ENCODE measurements at places on chromosomes 3 and 15.

- H3K27me3 ChIP-seq, result no peaks in the 10 kb centered on the region
- no peak for DNase-seq
- H3K4me3 ChIP-seq, result no peak overlapping the region
These were observed 279.0 kb downstream of the CTNNB1 start for GRCh38 chr3:41478278-41478677.

GRCh38 chr3:126996905-126997304 lies 14.0 kb downstream of the PLXNA1 start:
- DNase-seq, result no peak
- no peak overlapping the region for H3K27ac ChIP-seq
- no peaks in the 10 kb centered on the region for H3K27me3 ChIP-seq
- H3K4me3 ChIP-seq, result no peak overlapping the region
- peaks cover 3% of the 10 kb centered on the region for H3K36me3 ChIP-seq

DNA sequence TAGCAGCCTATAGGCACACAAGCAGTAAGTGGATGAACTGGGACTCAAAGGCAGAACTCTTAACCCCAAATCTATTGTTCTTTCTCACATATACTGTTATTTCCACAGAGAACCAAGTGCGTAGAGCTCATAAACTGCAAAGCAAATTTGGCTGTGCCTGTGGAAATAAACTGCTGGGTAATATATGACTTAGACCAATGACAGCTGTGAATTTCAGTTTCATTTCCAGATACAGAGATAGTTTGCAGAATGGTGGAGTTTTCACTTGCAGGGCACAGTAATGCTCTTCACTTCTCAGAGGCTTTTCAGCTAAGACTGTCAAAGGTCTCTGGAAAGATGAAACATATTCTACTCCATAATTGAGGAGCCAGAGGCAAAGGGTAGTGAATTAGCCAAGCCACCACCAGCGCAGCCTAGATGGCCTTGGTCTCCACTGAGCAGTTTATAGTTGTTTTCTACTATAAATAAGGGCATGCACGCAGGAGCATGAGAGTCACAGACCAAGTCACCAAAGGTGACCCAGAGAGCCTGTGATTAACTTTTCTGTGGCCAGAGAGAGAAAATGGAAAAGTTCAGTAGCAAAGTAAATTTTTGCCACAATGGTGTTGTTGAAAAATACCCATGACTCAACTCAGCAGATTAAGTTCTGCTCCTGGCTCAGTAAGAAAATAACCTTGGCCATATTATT lies 180.7 kb upstream of the GRM7 start:
- H3K4me1 ChIP-seq, result no peaks in the 10 kb centered on the region
- DNase-seq, result no peak
- H3K27ac ChIP-seq, result no peak overlapping the region
- H3K36me3 ChIP-seq, result no peaks in the 10 kb centered on the region

DNA sequence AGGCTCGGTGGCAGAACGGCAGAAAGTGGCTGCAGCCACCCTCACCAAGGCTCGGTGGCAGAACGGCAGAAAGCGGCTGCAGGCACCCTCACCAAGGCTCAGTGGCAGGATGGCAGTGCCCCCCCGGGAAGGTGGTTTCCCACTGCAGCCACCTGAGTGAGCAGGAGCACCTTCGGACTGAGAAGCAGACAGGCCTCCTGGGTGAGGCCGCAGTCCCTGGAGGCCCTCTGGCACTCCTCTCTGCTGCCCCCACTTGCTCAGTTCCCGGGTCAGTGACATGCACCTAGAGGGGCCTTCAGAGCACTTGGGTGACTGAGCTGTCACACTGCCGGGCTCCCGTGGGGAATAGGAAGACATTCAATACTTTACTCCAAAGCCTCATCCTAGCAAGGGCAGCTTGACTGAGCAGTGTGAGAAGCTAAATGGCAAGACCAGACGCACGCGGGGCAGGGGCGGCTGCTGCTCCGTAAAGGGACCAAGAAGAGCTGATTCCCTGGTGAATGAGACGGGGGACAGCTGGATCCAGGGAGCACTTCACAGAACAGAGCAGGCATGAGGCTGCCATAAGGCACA lies 62.7 kb downstream of the PCSK6 start:
- peaks cover 3% of the 10 kb centered on the region for H3K27me3 ChIP-seq
- no peaks in the 10 kb centered on the region for H3K36me3 ChIP-seq
- no peak overlapping the region for H3K4me3 ChIP-seq
- no peak for DNase-seq

DNA sequence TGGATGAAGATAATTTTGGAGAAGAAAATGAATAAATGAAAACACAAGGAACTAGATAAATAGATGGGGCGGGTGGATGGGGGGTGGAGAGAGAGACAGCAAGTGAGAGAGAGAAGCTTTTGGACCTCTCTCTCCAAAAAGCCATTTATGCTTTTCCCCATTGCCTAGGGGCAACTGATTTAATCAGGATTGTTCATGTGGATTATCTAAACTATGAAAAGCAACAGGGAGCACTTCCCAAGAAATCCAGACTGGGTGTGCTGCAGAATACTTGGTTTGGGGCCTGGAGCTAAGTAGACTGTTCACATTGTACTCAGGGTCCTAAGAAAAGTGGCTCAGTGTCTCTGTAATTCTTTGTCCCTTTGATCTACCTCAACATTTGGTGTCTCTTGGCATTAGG lies 367.0 kb downstream of the TIGIT start:
- no peak for DNase-seq
- no peaks in the 10 kb centered on the region for H3K27me3 ChIP-seq
- no peaks in the 10 kb centered on the region for H3K4me1 ChIP-seq
- no peak overlapping the region for H3K4me3 ChIP-seq

- no peak overlapping the region for H3K4me3 ChIP-seq
- H3K36me3 ChIP-seq, result peaks cover 2% of the 10 kb centered on the region
- H3K4me1 ChIP-seq, result peaks cover 15% of the 10 kb centered on the region
- H3K27ac ChIP-seq, result no peak overlapping the region
- no peaks in the 10 kb centered on the region for H3K27me3 ChIP-seq
- DNase-seq, result no peak
These were observed 33.3 kb upstream of the SACM1L start for GRCh38 chr3:45655906-45656305.

- H3K27ac ChIP-seq, result no peak overlapping the region
- H3K4me1 ChIP-seq, result no peaks in the 10 kb centered on the region
- no peak overlapping the region for H3K4me3 ChIP-seq
- DNase-seq, result no peak
- no peaks in the 10 kb centered on the region for H3K27me3 ChIP-seq
These were observed 187.8 kb downstream of the UBE3A start for GRCh38 chr15:25250906-25251622.

- H3K36me3 ChIP-seq, result no peaks in the 10 kb centered on the region
- no peak overlapping the region for H3K27ac ChIP-seq
- no peaks in the 10 kb centered on the region for H3K4me1 ChIP-seq
These were observed 460.4 kb upstream of the NAALADL2 start for GRCh38 chr3:174398761-174399160.

DNA sequence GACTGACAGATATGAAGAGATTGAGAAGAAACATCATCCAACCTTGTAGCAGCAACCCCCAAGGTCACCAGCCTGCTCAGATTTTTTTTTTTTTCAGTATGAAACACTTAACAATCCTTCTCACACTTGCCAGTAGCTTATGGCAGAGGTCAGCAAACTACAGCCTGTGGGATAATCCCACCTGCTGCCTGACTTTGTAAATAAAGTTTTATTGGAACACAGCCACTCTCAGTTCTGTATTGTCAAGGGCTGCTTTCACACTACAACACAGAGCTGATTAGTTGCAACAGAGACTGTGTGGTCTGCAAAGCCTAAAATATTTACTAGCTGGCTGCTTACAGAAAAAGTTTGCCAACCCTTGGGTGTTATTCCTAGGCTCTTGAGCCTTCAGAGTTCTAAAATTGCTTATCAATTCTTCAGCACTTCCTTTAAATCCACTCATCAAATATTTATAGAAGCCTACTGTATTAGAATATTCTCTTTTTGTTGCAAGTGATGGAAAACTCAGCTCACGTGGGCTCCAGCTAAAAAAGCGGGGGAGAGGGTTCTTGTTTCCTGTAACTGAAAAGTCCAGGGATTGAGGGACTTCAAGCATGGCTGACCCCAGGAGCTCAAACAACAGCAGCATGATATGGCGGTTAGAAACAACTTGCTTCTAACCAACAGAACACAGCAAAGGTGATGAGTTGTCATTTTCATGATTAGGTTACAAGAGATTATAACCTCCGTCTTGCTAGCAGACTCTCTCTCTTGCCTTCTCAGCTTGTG lies 246.1 kb downstream of the SHQ1 start:
- H3K27ac ChIP-seq, result no peak overlapping the region
- no peaks in the 10 kb centered on the region for H3K36me3 ChIP-seq
- DNase-seq, result no peak
- H3K4me1 ChIP-seq, result no peaks in the 10 kb centered on the region
- no peaks in the 10 kb centered on the region for H3K27me3 ChIP-seq
